ENCODE measurements at places on chromosomes 6 and 20. TPM values are rescaled to one million over a fixed set of nuclear protein-coding genes. Genes with fewer than 3 reads are reported as not detected.
A peak's percentile ranks its signal among the peaks of the same experiment; 100 is the strongest.

Gene MICA
- 11.0 TPM for total RNA-seq

DNA sequence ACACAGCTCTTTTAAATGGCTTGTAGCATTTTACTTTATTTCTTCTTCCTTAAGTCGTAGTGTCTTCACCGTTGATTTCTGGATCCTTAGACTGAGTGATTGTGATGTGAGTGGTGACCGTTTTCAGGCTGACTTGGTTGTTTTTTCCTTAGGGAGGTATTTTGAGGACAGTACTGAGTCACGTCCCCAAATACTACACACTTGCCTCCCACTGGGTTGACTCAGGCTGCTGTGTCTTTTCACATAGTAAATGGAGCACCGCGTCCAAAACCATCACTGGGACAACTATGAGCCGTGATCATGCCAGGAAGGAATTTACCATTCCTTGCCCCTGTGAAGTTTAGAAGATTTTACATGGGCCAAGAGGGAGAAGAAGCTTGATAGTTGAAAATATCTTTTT lies 174.1 kb downstream of the FARS2 start:
- ATAC-seq, result no peak

DNA sequence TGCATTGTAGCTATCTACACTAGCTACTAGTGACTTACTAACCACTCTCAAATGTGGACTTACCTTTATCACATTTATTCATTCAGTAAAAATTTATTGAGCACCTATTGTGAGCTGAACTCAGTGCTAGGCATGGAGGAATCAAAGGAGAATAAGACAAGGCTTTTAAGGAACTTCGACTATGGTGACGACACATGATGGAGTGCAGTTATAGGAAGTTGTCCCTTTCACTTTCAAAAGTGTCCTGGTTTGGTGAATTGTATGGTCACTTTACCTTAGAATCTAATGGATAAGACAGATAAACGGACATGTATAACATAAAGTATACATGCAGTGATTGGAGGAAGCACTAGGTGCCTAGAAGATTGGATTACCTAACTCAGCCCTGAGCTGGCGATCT lies 4.3 kb downstream of the AKAP7 start:
- no peak for ATAC-seq

GRCh38 chr6:166592821-166593220 lies 6.3 kb upstream of the RAMACL start:
- no peak for ATAC-seq

GRCh38 chr6:17172836-17173470 lies 71.1 kb downstream of the STMND1 start:
- no peak for ATAC-seq

DNA sequence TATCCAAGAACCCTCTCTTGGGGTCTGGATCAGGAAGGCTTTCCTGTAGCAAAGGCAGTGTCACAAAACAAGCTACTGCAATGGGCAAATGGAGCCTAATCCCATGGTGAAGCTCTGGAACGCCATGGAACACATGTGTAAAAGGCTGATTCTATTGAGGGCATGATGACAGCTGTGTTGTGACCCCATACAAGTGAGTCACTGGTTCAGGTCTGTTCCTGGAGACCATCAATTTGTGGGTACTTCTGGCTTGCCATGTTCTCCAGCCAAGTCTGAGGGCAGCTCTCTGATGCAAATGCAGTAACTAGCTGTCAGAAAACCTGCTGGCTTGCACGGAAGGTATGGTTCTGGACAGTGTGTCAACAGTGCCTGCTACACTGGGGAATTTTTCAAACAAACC lies 33.3 kb upstream of the ECHDC1 start:
- no peak for ATAC-seq

GRCh38 chr6:82030301-82030700 lies 217.2 kb downstream of the IBTK start:
- peak; percentile 54 for ATAC-seq
